ENCODE measurements at places on chromosomes 12 and 14.

- DNase-seq, result no peak
These were observed 31.4 kb upstream of the C14orf180 start for GRCh38 chr14:104547998-104548700.

DNA sequence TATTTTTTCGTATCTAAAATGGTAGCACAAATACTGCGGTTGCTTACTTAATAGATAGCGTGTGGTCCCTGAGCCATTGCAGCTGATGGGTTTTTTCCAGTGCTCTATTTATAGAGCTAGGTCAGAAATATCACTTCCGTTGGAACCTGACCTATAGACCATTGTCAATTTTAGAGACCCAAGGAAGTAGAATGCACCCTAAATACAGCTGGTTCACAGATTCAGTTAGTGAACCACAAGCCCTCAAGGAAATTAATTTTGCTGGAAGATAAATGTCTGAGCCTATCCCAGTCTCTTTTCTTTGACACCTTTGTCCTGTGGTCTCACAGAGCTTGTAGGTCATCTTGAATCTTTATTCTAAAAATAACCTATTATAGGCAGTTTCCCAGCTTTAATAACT, 391.0 kb downstream of the ZFP36L1 start:
- DNase-seq, result no peak

DNA sequence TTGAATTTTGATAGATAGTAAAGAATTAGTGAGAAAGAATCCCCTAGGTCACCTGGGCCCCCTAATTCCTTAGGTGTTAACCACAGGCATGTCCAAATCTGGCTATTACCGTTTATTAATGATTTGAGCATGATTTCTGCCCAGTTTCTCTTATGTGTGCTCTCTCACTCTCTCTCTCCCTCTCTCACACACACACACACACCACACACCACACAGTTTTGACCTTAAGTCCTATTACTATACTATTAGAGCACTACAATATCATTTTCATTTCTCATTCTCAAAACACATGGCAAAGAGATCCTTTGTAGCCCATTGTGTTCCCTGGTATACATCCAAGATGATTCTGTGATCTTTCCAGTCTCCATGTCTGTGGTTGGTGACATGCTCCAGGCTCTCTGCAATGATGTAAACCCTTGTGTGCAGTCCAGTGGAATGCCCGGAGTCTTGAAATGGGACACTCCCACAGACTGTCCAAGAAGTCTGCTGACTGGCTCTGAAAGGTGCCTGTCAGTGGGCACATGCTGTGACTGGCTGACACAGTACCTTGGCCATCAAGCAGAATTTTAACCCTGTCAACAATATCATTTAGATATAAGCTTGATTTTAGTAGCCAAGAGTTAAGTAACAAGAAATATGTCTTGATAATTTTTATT, 96.2 kb downstream of the FIGNL2 start:
- no peak for DNase-seq

DNA sequence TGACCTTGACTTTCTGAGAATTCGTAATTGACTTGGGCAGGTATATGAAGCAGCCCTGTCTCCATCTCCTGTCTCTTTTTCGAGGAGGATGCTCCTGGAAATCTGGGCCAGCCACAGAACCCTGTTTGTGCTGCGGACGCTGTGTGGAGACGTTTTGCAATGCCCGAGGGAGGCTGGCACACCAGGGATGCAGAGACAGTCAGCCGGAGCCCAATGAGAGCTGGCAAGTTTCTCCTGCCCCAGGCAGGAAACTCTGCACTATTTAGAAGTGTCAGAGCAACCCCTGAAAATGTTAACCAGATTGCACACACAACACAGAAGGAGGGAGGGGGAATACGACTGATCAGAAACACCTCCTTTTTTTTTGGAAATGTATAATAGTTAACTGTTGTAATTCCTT, 103.2 kb upstream of the DYRK2 start:
- no peak for DNase-seq

DNA sequence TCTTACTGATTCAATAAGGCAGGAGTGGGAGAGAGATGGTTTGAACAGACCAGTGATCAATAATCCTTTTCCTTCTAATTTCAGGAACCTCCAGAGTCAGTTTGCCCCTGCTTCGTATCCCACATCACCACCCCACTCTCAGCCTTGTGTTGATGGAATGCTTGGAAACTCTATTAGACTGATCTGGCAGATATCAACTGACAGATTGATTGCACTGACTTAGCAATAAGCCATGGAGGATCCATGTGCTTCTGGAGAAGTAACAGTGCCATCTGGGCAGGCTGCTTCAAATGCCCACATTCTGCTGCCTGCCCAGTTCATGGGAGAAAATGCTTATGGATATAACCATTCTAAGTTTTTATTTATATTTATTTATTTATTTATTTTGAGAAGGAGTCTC, 218.0 kb downstream of the SLC2A13 start:
- DNase-seq, result no peak

GRCh38 chr14:68841016-68841809, 48.3 kb upstream of the ZFP36L1 start:
- DNase-seq, result peak; percentile 72

- DNase-seq, result no peak
These were observed 172.2 kb downstream of the NPAS3 start for GRCh38 chr14:33110737-33111443.

DNA sequence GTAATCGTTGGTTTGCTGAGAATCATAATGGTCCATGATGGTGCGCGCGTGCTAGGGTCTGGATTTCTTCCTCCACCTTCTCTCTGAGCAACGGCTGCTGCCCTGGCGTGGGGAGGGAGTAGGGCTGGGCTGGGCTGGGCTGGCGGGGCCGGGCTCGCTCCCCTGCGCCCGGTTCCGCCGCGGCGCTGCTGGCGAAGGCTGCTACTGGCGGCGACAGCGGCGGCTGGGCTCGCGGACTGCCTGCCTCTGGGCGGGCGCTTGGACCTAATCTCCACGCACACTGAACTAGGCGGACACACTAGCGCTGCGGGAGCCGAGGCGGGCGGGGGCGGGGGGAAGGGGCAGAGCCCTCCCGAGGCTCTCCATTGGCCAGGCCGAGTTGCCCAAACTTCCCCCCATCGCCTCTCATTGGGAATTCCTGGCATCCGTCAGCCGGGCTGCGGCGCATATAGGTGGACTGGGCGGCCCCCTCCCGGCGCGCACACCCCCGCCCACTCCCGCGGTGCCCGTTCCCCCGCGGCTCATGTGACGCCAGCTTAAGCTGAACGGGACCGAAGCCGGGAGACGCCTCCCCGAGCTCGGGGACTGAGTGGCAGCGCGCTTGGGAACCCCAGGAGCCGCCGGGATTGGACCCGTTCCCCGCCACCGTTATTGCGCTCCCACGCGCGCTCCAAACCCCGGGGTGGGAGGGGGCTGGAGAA, at the start of gene ACTN1:
TSS of gene ACTN1 (minus strand) at position 282 of the 701 bp plus-strand sequence. CDS start at position 36, 246 bp downstream.
- peak; percentile 41 for DNase-seq
